ENCODE measurements at places on chromosomes 5 and 9.

- no peak for DNase-seq
These were observed 128.0 kb downstream of the PIP5K1B start for GRCh38 chr9:68832861-68833518.

- DNase-seq = no peak
These were observed 25.5 kb downstream of the APC start for GRCh38 chr5:112763165-112763564.

DNA sequence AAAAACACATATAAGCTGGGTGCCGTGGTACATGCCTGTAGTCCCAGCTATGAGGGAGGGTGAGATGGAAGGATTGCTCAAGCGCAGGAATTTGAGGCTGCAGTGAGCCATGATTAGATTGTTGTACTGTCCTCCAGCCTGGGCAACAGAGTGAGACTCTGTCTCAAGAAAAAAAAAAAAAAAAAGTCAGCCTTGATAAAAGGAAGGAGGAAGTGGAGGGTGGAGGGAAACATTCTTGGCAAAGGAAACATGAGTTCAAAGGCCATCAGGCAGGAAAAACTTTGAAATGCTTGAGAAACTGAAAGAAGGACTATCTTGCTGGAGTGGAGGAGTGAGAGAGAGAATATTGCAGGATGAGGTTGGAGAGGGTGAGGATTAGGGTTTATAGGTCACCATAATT is 18.3 kb upstream of the ANKHD1 start:
- no peak for DNase-seq

DNA sequence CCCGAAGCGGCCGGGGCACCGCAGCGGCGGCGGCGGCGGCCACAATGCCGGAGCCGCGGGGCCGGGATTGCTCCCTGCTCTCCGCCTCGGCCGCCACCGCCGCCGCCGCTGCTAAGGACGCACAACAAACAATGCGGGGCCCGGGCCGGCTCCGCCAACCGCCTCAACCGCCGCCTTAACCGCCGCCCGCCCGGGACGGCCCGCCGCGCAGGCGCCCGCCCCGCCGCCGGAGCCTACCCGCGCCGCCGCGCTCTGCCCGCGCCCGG is 254 bp downstream of the STRBP start:
- no peak for DNase-seq

- DNase-seq = no peak
These were observed 237.8 kb upstream of the NMUR2 start for GRCh38 chr5:152642880-152643279.

DNA sequence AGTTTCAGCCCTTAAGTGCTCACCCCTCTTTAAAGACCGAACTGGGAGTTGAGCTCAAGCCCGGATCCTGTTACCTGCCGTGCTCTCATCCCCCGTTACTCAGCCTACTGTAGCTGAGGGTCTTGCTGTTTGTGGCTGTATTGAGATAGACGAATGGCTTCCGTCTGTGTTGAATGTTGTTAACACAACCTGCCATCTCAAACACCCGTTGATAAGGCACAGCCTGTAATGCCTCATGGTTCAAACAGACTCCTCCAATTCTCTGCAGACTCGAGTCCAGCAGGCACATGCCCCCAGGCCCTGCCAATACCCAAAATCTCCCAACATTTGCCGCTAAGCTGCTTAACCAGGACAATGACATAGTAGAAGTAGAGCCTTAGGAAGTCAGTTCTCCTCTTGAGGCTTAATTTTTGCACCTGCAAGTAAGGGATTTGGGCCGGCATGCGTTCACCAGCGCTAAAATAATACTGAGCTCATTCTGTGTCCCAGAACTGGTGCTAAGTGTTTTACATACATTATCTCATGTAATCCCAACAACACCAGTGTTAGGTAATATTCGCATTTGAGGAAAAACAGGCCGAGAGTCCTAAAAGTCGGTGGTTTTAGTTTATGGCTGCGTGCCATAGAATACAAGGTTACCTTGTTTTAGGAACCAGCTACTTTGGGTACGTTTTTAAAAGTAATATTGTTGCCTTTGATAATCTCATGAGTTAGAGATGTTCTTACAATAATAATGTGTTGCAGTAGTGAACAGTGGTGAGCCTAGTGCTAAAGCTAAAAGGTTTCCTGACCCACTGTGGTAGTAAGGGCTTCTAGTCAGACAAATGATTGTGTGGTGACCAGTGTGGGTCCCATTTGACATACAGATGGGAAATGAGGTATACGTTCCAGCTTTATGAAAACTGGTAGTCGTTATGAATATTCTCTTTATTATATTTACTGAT is 1.5 kb upstream of the RFX3 start:
- no peak for DNase-seq

- no peak for DNase-seq
These were observed 121.0 kb downstream of the MEF2C start for GRCh38 chr5:88761939-88762338.

GRCh38 chr5:178602752-178603151 is 12.6 kb upstream of the COL23A1 start:
- DNase-seq = no peak

DNA sequence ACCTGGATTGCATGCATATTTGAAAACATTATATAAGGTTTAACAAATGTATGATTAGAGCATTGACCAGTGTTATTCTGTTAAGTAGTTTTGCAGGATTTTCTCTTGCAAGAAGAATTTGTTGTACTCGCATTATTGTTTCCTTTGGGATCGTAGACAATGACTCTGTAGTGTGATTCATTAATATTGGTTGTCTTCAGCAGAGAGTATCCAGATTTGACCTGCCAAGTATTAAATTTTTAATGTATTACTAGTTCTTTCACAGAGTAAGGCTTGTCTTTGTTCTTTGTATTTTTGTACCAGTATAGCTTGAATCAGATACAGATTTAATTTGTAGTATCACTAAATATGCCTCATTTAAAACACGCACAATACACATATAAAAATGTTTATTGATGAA is 155.0 kb downstream of the PBX3 start:
- DNase-seq = no peak

DNA sequence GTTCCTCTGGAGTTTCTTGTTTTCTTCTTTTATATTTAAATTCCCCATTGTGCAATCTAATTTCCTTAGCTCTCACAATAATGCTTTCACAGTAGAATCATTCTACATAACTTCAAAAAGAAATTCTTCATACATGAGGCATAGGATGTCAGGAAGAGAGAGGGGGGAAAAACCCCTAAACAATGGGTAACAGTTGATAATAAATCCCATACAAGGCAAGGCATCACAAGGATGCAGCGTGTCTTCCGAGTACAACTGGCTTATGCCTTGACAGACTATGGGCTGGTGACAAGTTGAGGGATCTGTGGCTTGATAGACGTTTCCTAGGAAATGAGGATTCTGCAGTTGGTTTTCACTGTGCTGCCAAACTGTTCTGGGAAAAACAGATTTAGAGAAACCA is 247.4 kb downstream of the ARL15 start:
- no peak for DNase-seq

DNA sequence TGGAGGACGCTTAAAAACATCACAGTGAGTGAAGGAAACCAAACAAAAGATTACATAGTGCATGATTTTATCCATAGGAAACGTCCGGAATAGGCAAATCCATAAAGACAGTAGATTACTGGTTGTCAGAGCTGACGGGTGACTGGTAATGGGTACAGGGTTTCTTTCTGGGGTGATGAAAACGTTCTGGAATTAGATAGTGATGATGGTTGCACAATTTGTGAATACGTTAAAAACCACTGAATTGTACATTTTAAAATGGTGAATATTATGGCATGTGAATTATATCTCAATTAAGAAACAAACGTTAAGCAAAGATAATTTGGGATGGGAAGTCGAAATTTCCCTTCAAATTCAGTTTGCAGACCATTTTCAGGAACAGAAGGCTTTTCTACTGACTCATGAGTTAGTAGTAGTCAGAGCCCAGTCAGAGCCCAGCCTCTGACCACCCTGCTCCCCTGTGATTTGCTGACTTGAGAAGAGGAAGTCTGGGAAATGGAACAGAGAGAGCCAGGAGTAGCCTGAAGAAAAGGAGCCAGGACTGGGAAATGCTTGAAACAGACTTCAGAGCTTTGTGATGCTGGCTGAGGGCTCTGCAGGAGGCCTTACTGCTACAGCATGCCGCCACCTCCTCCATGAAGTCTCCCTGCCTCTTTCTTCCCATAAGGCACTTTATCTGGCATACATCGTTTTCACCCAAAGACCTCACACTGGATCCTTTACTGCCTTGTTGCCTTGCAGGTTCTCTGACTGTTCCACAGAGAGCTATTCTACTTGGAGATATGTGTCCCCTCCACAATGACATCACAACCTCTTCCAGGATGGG is 46.4 kb upstream of the CTNNA1 start:
- DNase-seq = no peak

DNA sequence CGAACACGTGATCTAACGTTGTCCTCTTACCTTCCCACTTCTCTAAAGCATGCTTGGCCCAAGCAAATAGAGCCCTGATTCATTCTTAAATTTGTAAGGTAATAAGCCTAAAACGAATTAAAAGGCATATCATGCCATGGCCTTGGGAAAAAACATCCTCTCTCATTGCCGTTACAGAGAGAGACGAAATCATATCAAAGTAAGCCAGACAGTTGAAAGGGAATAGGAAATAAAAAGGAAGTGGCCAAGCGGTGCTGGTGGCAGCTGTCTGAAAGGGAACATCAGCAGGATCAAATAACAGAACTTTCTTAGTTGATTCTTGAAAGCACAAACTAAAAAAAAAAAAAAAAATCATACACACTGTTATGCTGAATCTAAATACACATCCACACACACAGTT is 49.1 kb upstream of the CDH6 start:
- DNase-seq = no peak

GRCh38 chr5:72147569-72147968 is 40.3 kb downstream of the MAP1B start:
- DNase-seq = no peak

DNA sequence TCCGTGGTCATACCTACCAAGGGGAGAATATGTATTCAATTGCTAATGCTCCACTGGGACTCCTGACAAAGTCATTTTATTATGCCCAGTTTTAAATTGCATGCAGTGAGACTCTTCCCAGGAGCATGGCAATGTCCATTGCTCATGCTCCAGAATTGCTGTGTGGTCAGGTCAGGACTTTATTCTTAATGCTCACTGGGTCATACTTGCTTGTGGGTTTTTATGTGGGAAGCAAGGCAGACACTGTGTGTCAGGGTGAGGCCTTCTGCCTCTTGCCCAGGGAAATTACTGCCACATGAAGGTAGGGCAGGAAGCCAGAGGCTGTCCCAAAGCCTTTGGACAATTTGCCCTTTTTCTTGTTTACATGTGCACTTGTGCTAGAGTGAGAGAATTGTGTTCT is 164.6 kb upstream of the MEF2C start:
- no peak for DNase-seq

- no peak for DNase-seq
These were observed 5.1 kb downstream of the SLC25A48 start for GRCh38 chr5:135839566-135839965.

DNA sequence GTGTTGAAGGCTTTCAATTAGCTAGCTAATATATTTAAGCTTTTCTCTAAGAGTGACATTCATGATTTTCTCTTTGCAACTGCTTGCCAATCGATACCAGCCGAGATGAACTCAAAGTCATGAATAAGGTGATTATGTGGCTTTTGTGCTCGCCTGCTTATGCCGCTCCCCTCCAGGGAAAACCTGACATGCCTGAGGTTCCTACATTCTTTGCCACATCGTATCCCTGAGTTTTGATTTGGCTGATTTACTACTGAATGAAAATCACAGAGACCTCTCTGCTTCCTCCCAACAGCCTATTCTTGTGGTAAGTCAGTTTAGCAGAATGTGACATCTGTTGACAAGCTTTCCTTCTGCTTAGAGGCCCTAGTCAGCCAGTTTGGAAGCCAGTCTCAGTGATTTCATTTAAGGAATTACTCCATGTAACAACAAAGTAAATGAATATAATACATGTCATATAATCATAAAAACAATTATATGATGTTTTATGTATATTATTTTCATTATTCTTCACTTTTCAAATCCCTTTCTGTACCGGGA is 513.4 kb downstream of the CSNK1G3 start:
- no peak for DNase-seq

DNA sequence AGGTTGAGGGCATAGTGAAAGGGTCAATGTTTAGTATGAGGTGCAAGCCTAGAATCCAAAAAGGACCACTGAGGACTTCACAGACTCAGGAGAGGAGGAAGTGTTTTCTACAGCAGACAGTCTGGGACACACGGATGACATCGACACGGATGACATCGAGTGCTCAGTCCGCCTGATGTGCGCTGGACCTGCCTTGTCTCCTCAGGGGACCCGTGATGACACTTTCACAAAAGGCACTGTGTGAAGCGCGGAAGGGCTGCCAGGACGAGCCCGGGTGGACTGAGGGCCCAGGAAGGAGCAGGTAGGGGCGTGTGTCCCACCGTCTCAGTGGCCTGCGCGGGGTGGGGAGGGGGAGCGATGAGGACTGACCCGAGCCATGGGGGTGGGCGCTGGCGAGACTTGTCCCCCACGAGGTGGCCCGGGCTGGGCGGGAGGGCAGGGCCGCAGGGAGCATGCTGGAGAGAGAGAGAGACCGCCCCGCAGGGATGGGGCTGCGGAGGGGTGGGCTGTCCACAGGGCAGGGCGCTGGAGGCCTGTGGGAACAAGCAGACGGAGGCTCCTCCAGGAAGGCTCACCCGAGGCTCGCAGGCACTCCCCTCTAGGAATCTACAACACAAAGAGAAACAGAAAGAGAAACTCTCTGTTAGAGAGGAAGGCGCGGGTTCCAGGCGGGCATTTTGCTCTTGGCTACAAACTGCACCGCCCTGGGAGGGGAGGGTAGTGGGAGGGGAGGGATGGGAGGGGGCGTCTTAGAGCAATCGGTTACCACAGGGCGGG is 54.9 kb downstream of the USP20 start:
- DNase-seq = no peak

DNA sequence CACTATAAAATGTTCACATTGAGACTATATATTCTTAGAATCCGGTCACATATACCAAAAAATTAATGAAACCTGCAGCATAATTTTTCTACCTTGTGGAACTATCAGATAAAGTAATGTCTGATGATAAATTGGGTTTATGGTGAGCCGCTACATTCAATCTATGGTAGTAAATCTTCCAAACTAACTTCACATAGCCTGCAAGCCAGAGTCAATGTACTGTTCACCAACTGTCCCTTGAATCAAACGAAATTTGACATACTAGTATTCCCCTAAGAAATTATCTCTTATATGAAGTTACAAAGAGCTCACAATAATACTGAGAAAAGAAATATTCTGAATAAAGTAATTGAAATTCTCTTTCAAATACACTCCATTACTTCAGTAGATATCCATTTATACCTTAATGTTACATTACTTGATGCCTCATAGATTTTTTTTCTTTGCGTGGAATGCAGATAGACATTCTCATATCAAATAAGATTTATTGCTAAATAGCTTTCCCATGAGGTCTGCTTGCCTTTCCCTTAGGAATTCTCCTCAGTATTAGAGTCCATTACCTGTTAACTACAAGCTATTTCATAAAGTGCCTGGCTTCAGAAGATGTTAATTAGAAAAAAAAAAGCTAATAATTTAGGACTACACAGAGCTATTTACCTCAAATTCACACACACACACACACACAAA is 169.5 kb downstream of the PTPRD start:
- DNase-seq = no peak
